Suprapubic skin (tissue), 4 donors: ENCODE measurements at places on chromosomes 3 and 15. TPM values are rescaled to one million over a fixed set of nuclear protein-coding genes. Genes with fewer than 3 reads are reported as not detected.

Gene SNX22
- 0.64 TPM for total RNA-seq

Gene CPB1
- total RNA-seq, result not detected

Gene DUOXA1
- 65.6 TPM for total RNA-seq

Gene RYK
- 65.5 TPM for total RNA-seq

Gene WDR76
- 5.2 TPM for total RNA-seq

DNA sequence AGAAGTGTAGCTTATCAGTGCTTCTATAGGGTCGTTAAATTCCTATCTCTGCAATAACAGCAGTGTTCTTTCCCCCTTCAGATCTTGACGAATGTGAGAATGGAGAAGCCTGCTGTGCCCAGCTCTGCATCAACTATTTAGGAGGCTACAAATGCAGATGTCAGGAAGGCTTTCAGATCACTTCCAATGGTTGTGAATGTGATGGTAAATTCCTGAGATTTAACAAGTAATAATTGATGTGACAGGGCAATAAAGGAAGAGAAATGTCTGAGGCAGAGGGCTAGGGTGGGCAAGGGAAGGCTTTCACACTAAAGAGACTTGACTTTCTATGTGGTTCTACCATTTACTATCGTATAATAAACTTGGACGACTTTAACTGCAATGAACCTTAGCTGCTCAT is 711.7 kb upstream of the GOLIM4 start:
- no peak for DNase-seq
- no peaks in the 10 kb centered on the region for H3K4me1 ChIP-seq
- no peaks in the 10 kb centered on the region for H3K27me3 ChIP-seq
- H3K4me3 ChIP-seq, result no peak overlapping the region
- H3K27ac ChIP-seq, result no peak overlapping the region

- DNase-seq, result no peak
- H3K4me1 ChIP-seq, result peaks cover 42% of the 10 kb centered on the region
- H3K27ac ChIP-seq, result no peak overlapping the region
- no peaks in the 10 kb centered on the region for H3K27me3 ChIP-seq
- no peak overlapping the region for H3K4me3 ChIP-seq
- no peaks in the 10 kb centered on the region for H3K36me3 ChIP-seq
Observed at GRCh38 chr3:4724051-4724629, 231.0 kb downstream of the ITPR1 start.

DNA sequence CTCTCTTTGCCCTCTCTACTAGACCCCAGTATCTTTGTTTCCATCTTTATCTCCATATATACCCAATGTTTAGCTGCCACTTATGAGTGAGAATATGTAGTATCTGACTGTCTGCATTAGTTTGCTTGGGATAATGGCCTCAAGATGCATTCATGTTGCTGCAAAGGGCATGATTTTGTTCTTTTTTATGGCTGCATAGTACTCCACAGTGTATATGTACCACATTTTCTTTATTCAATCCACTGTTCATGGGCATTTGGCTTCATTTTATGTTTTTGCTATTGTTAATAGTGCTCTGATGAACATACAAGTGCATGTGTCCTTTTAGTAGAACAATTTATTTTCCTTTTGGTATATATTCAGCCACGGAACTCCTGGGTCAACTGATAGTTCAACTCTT is 671.5 kb upstream of the GRM7 start:
- no peaks in the 10 kb centered on the region for H3K36me3 ChIP-seq
- H3K4me3 ChIP-seq, result no peak overlapping the region
- H3K27ac ChIP-seq, result no peak overlapping the region

DNA sequence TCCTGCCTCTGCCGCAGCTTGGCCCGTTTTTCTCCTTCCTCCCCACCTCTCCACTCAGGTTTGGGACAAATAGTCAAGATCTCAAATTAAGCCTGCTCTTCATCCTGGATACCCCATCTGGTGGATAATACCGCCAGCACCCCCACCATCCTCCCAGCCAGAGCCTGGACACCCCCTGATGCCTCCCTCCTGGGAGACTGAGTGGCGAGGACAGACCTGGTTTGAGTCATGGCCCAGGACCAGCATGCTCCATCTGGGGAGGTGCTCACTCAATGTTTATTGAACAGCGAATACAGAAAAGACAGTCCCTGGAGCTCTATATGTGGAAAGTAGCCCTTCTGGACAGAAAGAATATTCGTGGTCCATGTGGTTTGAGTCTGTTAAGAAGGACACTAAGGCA is 23.3 kb downstream of the CTSH start:
- peaks cover 13% of the 10 kb centered on the region for H3K4me1 ChIP-seq
- no peak overlapping the region for H3K4me3 ChIP-seq
- no peak overlapping the region for H3K27ac ChIP-seq
- H3K36me3 ChIP-seq, result peaks cover 77% of the 10 kb centered on the region
- no peaks in the 10 kb centered on the region for H3K27me3 ChIP-seq

DNA sequence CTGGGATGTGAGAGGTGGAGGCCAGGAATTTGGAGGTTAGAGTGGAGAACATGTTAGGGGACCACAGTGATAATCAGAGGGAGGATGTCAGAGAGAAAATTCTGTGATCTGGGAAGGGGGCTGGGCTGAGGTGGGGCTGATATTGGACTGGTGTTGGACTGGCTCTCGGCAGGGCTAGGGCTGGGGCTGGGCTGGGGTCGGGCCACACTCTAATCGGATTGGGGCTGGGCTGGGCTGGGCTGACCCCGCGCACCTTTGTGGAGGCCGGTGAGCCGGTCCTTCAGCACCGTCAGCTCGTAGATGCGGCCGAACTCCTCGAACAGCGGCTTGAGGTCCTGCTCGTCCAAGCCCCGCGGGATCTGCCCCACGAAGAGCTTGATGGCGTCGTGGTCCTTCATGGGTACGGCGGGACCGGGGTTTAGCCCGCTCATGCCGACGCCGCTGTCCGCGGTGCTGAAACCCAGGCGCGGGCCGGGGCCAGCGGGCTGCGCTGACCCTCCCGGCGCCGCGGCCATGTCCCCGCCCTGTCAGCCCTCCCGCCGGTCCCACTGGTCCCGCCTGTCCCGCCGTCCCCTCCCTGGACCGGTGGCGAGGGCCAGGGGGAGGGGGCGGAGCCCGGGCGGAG is 485 bp downstream of the CELF6 start:
- peak; percentile 80 for DNase-seq
- peaks cover 17% of the 10 kb centered on the region for H3K4me1 ChIP-seq
- no peaks in the 10 kb centered on the region for H3K27me3 ChIP-seq
- no peak overlapping the region for H3K27ac ChIP-seq
